ENCODE measurements at places on chromosomes 13 and 19.

DNA sequence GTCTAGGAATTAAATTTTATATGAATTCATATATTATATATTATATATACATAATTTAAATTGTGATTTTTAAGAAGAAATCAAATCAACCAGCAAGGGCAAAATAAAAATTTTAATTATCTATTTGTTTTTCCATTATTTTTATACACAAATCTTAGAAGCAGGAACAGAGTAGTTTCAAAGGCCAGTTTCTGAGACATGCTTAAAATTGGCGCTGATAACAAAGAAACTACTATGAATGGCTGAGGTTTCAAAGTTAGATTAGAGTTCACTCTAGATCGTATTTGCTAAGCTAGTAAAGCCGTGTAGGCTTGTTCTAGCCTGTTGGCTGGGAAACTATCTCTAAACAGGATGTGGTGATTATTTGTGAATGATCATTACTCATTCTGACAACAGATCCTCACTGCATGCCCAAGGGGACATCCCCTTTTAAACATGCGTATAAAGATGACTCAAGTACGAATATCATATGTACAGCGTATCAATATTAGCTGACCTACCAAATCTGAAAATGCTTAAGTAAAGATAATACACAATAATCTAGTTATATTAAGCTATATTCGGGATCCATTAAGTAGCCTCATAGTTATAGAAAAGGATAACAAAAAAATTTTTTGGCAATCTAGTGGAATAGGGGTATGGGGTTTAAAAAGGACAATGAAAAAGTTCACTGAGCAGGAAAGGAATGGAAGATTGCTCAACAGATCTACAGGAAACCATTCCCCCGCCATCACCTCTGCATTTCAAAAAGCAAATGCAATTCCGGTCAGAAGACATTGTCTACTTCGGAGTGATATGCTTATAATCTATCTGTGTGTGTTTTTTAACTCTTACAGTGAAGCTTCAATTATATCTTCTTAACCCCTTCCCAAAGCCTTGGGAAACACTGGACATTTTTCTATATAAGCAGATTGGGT, 150.1 kb downstream of the SHISA2 start:
- no peak for DNase-seq

- DNase-seq = no peak
Measured at GRCh38 chr13:92967923-92968322, 258.7 kb upstream of the GPC6 start.

DNA sequence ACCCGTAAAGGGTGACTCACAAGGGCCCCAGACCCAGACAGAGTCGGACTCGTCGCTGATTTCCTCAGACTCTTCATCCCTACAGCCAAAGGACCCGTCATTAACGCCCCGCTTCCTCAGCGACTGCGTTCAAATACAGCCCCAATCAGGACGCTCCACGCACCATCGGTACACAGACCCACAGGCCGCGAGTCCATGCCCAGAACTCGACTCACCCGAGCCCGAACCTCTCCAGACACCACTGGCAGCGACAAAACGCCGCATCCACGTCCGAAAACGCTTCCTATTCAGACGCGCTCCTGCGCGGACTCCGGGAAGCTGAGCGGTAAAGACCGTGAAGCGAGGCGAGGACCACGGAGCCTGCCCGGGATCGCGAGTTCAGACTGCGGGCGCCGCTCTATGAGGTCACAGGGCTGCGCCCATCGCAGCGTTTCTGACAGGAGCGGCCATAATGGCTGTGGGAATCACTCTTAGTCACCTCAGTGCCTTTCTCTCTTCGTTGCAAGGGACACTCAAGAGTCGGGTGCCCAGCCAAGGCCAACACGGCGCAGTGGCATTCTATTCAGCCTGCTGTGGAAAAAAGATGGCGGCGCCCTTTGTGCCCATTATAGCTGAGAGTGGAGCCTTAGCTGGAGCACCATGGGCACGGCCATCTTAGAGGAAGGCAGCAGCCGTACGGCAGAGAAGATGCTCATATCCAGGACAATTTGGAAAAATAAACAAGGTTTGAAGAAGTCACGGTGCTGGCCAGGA, at the start of gene ZNF614:
TSS of gene ZNF614 (minus strand) at position 353 of the 753 bp plus-strand sequence. CDS start 2,634 bp downstream, outside the sequence.
- peak; percentile 94 for DNase-seq

GRCh38 chr13:68028701-68029100, 798.6 kb upstream of the PCDH9 start:
- DNase-seq = no peak

- DNase-seq = no peak
Measured at GRCh38 chr19:3932931-3933810, at the start of gene NMRK2. TSS of gene NMRK2 (plus strand) at chr19:3933069. CDS start at chr19:3933672, 603 bp downstream.

DNA sequence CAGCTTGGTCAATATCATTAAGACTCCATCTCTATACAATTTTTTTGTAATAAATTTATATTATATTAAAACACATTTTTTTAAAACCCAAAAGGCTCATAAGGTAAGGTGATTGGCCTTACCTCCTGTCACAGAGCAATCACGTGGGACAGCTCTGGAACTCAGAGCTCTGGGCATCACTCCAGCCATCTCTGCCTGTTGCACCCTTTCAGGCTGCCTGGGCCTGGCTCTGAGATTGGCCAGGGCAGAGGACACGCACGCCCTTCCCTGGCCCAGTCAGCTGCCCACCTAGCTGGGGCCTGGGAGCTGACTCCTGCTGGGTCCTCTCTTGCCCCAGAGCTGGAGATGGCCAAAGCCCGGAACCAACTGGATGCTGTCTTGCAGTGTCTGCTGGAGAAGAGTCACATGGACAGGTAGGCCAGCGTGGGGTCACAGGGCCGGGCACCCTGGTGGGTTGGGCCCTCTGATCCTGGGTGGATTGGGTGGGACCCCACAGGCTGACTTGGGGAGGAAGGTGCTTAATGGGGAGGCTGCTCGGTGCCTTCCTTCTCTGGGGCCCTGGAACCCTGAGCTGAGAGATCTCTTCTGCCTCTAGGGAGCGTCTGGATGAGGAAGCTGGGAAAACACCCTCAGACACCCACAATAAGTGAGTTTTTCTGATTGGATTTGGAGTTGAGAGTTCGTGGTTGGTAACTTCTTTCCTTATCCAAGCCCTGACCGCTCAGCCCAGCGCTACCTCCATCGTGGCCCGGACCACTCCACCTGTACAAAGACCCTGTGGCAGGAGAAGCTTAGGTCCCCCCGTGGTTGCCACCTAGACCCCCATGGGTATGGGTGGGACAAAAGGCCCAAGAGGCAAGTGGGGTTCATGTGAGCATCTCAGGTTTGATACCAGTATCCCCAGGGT, 3.7 kb downstream of the LIN37 start:
- no peak for DNase-seq

DNA sequence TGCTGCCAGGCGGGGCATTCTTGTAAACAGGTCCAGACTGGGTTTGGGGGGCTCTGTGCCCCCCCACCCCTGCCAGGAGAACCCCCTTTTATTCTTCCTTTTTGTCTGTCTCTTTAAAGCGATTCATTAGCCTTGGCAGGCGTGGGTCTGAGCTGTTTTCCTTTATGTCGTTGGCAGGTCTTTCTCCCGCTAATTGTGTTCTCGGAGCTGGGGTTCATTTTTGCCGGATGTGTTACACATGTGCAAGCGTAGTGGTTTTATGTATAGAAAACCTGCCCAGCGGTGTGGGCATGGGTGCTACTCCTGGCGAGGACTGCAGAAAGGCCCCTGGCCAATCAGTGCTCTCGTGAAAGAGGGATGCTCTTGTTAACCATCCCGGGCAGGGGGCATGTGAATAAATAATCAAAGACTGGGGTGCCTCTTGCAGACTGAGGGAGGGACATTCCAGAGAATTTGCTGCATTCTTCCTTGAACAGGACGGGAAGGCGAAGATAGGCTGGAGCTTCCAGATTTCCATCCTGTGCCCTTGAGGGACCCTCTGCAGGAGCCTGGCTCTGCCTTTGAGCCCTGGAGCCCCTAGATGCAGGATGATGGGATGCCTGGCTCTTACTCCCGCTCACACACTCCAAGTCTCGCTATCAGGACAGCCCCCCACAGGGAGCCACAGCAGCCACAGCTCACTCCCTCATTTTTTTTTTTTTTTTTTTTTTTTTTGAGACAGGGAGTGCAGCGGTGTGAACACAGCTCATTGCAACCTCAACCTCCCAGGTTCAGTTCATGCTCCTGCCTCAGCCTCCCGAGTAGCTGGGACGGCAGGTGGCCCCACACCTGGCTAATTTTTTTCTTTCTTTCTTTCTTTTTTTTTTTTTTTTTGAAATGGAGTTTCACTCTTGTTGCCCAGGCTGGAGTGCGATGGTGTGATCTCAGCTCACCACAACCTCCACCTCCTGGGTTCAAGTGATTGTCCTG, 14.1 kb downstream of the CARM1 start:
- no peak for DNase-seq

DNA sequence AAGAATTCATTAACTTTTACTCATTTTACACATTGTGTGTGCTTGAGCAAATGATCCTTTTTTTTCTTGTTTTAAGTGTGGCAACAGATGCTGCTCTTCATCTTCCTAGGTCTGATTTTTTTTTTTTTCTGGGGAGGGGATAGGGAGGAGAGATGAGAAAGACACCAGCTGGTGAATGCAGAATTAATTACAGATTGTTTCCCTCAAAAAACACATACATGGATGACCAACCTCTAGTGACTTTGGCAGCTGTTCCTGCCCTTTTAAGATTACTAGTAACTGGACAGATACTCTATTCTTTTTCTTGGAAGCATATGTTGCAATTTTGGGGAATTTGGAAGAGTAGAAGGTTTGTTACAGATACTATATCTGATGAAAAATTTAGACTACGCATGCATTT, 103.6 kb upstream of the MYO16 start:
- no peak for DNase-seq

DNA sequence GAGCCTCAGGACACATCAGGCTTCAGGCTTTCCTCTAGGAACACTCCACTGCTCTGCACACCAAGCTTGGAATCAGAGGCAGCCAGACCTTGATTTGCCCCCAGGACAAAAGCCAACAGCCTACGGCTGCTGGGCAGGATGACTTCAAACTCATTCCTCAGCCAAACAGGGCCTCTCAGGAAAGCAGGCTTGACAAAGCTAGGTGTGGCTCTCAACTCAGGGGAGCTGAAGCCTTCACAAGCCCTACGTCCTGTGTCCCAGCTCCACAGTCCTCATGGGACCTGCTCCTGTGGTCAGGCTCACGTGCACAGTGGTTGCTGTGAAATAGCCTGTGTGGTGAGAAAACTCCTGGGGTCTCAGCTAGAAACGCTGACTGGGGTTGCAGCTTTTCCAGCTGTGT, 398.9 kb upstream of the ZNF507 start:
- no peak for DNase-seq

DNA sequence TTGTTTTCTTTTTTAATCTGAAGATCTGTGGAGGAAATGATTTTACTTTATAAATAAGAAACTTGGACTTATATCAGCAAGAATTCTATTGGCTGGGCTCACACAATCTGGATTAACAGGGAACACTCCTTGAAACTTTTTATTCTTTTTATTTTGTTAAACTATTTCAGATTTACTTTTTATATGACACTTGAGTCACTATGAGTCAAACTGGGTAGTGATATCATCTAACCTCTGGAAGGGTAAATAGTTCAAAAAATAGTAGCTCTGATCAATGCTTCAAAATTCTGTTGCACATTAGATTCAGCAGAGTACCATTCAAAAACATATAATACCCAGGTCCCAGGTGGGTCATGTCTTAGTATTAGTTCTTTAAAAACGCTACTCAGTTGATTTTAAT, 55.1 kb upstream of the NBEA start:
- DNase-seq = no peak

GRCh38 chr19:43682824-43683661, 13.1 kb upstream of the PLAUR start:
- DNase-seq = no peak

DNA sequence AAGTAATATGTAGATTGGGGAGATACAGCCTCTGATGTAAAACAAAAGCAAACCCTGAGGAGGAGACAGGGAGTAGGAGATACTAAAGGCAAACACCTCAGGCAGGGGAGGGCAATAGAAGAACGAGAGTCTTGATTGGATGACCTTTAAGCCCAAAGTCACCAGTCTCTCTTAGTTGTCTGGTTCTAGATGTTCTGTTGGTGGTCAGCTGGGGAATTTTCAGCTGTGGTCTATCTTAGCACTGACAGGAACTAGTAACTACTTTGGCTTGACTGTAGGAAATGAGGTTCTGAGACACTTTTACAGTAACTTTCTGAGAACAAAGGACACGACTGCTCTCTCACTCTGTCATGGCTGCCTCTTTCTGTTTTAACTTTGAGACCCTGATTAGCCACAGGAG, 290.7 kb upstream of the MIR17HG start:
- DNase-seq = no peak

- no peak for DNase-seq
Measured at GRCh38 chr13:110523180-110523579, 38.3 kb downstream of the RAB20 start.

GRCh38 chr13:59459972-59460371, 703.8 kb downstream of the DIAPH3 start:
- DNase-seq = no peak

DNA sequence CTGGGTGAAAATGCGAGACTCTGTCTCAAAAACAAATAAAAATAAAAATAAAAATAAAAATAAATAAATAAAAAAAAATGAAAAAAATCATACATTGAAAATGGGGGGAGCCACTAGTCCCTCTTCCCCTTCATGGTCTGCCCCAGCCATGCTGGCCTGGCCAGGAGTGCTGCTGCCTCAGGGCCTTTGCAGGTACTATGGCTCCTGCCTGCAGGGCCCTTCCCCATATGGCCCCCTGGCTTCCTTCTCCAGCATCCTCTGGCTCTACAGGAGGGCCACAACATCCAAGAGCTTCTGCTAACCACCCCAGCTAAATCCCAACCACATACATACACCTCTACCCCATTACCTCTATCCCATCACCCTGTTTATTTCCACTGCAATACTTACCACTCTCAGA, 4.6 kb upstream of the ABHD17A start:
- no peak for DNase-seq

DNA sequence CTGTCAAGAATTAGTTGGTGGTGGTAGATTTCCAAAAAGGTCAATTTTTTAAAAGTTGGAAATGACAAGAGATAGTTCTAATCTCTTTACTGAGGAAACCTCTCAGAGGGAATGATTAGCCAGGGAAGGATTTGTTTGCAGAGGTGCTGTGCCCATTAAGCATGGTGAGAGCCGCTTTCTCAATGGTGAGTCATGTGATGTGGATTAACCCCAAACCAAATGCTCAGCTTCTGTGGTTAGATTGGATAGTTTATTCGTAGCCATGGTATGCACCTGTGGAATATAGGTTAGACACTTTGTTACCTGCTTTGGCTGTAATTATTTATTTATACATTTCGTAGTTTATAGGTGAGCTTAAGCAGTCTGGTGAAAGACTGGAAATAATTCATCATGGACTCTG, 7.1 kb downstream of the HNRNPM start:
- no peak for DNase-seq

DNA sequence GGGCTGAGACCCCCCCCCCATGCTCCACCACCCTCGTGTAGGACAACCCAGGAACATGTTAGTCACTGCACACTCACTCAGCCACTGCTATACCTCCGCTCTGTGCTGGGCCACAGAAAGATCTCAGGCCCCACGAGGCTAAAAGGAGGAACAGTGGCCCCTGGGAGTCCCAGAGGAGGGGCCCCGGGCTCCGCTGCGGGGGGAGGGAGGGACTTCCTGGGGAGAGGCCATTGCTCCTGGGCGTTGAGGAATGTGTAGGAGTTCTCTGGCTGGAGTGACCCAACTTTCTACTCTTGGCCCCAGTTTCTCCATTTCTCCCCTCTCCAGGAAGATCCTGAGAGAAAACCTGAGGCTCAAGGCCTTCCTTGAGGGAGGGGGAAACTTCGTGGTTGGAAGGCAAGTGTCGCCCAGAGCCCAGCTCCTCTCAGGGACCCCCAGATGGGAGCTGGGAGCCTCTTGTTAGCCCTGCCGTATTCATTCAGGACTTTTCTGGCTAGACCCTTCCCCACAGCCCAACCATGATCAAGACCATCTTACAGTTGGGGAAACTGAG, 13.6 kb downstream of the ONECUT3 start:
- no peak for DNase-seq

GRCh38 chr19:18932216-18932841, 8.7 kb downstream of the HOMER3 start:
- peak; percentile 87 for DNase-seq
